GM20000 (cell line): ENCODE measurements at places on chromosomes 1 and 21.

- DNase-seq, result no peak
These were observed 1873.5 kb downstream of the NCAM2 start for GRCh38 chr21:22871692-22872091.

- DNase-seq, result no peak
These were observed 24.3 kb upstream of the SLC19A2 start for GRCh38 chr1:169510060-169510459.

GRCh38 chr1:165898837-165899236 is 71.4 kb downstream of the UCK2 start:
- no peak for DNase-seq

GRCh38 chr1:33032126-33032869 is 4.4 kb downstream of the AK2 start:
- DNase-seq, result no peak

DNA sequence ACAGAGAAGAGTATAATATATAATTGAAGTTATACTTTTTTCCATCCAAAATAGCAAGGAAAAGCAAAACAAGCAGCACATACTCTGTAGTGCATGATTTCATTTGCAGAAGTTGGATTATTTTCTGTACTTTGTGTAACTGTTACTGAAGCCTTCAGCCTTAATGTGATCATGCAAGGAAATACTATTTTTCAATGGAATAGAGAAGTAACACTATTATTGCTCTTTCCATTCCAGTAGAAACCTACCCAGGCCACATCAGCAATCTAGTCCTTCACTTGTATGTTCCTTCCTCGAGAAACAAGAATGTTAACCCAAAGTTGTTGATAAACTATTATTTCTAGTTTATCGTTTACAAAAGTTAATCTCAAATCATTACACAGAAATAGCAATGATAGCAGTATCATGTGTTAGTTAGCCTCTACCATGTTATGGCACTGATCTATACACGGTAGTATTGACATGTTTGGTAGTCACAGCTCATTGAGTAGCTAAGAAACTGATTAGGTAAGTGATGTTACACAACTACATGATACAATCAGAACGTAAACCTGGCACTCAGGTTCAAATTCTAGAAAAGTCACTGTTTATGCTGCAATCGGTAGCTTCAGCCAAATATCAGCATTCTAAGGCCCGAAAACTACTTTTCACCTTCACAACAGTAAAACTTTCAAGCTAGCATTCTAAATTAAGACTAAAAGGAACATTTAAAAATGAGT is 37.6 kb upstream of the CHRM3 start:
- no peak for DNase-seq
